ENCODE measurements at places on chromosomes 7 and 10.

DNA sequence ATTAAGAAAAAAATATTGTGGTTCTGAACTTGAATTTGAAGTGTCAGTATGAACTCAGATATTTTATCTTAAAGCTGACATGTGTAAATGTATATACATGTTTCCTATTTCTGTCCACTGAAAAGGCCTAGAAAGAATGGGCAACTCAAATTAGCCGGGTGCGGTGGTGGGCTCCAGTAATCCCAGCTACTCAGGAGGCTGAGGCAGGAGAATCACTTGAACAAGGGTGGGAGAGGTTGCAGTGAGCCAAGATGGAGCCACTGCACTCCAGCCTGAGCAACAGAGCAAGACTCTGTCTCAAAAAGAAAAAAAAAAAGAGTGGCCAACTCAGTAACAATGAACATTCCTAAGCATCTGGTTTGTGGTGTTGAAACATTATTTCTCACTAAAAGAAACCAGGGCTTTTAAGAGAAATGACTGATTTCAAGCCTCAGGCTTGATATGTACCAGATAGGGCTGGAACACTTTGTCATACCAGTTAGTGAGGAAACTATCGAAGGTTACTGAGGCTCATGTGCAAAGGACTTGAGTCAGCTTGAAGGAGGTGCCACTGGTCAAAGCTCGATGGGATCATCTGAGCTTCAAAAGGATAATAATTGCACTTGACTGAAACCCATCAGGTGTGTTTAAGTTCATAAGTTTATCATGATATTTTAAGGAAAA is 40.5 kb downstream of the AOAH start:
- DNase-seq: no peak

GRCh38 chr7:94417901-94418300 is 23.2 kb downstream of the COL1A2 start:
- DNase-seq: no peak

- DNase-seq: no peak
These were observed at the start of gene GPRIN2 for GRCh38 chr10:46556515-46557318. Gene GPRIN2, minus strand, starts transcription at chr10:46556658. Its CDS starts 5,922 bp downstream, at chr10:46550736.

DNA sequence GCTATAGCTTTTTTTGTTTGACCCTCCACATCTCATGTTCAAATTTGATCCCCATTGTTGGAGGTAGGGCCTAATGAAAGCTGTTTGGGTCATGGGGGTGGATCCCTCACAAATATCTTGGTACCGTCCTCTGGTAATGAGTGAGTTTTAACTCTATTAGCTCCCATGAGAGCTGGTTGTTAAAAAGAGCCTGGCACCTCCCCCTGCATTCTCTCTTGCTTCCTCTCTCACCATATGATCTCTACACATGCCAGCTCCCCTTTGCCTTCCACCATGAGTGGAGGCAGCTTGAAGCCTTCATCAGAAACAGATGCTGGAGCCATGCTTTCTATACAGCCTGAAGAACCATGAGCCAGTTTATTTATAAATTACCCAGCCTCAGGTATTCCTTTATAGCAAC is 43.0 kb upstream of the IMMP2L start:
- no peak for DNase-seq

DNA sequence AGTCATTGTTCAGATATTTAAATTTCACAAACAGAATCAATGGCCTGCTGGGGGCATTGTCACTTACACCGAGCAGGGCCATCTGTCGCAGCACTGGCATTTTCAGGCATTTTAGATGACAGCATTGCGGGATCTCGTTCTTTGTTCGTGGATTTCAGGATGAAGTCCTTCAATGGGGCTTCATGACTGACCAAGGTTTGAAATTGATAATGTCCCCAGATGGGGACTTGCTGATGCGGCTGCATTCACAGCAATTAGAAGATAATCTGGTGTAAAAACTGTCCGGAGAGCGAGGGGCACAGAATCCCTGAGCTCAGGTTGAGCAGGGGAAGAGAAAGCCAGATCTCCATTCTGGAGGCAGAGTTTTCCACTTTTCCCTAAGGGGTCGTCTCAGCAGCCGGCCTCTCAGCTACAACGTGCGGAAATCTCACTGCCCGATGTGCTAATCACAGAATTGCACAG is 1.9 kb upstream of the C7orf33 start:
- DNase-seq: no peak

DNA sequence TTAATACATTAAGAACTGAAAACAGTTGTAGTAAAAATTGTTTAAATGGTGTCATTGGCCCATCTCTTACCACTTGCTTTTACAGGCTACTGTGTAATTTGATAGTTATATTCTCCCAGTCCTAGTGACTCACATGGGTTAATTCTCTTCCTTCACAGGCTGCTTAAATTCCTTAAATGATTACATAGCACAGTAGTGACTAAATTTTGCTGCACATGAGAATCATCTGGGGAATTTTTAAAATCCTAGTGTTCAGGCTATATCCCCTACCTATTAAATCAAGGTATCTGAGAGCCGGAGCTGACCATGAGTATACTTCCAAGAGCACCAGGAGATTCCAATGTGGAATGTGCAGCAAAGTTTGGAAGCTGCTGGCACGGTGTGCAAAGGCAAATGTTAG is 45.3 kb upstream of the ZNF800 start:
- no peak for DNase-seq

- no peak for DNase-seq
These were observed 277.2 kb upstream of the TCERG1L start for GRCh38 chr10:131588704-131589220.

GRCh38 chr7:156942708-156943090 is 6.8 kb upstream of the NOM1 start:
- DNase-seq: no peak

GRCh38 chr7:134788191-134788590 is 8.8 kb downstream of the CALD1 start:
- DNase-seq: no peak

- no peak for DNase-seq
These were observed 257.1 kb downstream of the KLF6 start for GRCh38 chr10:3527869-3528268.
